Body of pancreas (tissue), 4 donors: ENCODE measurements at places on chromosomes 6 and 20.

- DNase-seq, result no peak
These were observed 111.3 kb upstream of the PRSS16 start for GRCh38 chr6:27136077-27136644.

GRCh38 chr20:62437496-62437895, 10.2 kb upstream of the RBBP8NL start:
- no peak for DNase-seq

- no peak for DNase-seq
These were observed 161.5 kb downstream of the MYLK4 start for GRCh38 chr6:2589171-2589661.

GRCh38 chr6:11023032-11023431, 21.1 kb downstream of the ELOVL2 start:
- no peak for DNase-seq

GRCh38 chr6:106579281-106579680, 50.0 kb downstream of the RTN4IP1 start:
- no peak for DNase-seq

GRCh38 chr6:34745277-34746103, 11.8 kb upstream of the SNRPC start:
- DNase-seq, result peak; percentile 81

DNA sequence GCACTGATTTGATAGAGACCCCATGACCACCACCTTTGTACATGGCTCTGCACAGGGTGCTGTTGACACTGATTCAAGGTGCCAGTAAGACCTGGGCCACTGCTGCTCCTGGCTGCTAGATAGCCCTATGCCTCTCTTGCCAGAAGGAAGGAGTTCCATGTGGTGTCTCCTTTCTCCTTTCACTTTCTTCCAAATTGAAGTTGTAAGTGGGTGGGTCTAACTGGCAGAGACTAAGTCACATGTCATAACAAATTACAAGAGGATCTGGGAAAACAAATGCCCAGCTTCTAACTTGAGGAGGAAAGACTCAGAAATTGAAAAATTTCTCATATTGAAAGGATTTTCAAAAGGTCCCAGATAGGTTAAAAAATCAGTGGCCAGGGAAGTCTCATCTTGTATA, 116.8 kb downstream of the TFAP2B start:
- no peak for DNase-seq

DNA sequence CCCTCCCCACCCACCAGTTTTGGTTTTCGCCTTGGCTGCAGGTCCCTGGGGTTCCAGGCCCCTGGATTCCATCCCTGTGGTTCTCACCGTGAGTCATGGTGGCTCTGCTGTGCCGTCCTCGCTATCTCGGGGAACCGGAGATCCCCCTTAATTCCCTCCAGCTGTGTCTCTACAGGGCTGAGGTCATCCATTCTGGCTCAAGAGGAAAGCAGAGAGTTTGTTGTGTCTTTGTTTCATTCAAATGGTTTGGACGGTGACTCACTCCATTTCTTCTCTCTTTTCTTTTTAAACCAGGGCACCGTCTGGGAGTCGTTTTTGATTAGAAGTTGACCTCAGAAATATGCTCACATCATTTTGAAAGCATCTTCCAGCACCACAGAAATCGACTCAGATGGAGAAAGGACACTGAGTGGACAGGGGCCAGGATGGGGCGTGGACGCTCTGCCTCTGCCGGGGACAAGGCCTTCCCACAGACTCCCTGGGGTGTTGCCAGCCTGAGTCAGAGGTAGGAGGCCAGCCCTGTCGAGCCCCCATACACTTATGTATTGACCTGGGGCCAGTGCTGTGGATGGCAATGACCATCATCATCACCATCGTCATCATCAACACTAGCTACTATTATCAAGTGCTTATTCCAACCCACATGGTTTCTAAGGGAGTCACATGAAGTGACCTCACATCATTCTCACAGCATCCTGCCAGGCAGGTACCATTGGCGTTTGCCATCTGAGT, 176.2 kb downstream of the NFATC2 start:
- peak; percentile 35 for DNase-seq

DNA sequence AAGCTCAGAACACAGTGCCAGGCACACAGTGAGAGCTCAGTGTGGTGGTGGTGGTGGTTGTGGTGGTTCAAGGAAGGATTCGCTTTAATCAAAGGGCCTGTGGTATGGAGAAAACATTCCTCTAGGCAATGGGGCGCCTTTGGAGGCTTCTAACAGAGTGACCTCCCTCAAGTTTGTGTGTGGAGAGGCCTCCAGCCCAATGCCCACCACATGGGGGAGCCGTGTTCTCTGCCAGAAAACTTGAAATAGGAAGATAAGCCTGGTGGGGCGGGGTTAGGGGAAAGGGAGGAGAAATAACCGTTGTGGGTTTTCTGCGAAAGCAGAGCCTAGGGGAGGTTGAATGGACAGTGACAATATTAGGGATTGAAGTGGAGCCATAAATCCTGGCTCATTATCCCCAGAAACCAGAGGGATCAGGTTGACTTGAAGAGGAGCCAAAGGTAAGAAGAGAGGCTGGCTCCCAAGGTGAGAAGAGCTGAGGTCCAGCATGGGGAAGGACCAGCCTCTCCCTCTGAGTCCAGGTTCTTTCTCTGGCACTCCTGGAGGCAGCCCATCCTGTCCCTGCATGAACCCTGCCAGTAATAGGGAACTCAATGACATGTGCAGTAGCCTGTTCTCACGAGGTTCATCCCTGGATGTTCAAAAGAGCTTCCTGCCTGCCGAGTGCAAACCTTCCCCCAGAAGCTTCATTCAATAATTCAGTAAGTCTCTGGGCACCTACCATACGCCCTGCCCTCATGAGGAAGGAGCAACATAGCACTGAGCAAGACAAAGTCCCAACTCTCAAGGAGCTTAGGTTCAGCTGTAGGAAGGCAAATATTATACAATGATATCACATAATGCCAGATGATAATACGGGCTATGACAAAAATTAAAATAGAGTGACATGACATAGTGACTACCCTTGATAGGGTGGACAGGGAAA, 51.4 kb downstream of the TGM2 start:
- DNase-seq, result no peak

GRCh38 chr6:3711776-3712175, 39.7 kb downstream of the PXDC1 start:
- no peak for DNase-seq

DNA sequence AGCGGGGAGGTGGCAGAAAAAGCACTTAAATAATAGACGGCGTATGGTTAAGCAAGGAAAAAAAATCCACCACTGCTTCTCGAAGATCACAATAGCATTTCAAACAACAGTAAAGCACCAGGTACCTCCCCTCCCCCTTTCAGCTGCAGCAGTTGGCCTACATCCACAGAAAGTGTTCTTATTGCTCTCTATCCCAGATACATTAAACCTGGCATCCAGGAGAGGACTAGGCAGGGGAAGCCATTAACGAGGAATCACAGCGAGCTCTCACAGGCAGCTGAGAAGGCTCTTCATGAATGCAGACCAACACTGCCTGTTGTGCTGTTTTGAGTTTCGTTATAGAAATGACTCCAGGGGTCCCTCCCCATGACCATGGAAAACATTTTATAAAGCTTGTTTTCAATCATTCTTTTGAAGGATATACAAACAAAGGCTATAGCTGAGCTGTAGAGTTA, 11.8 kb downstream of the FYN start:
- DNase-seq, result no peak

- DNase-seq, result no peak
These were observed 32.1 kb downstream of the METTL24 start for GRCh38 chr6:110326057-110326456.

GRCh38 chr20:3622406-3622805, 40.8 kb downstream of the GFRA4 start:
- no peak for DNase-seq

GRCh38 chr6:53795340-53795701, 516 bp downstream of the LRRC1 start:
- no peak for DNase-seq

DNA sequence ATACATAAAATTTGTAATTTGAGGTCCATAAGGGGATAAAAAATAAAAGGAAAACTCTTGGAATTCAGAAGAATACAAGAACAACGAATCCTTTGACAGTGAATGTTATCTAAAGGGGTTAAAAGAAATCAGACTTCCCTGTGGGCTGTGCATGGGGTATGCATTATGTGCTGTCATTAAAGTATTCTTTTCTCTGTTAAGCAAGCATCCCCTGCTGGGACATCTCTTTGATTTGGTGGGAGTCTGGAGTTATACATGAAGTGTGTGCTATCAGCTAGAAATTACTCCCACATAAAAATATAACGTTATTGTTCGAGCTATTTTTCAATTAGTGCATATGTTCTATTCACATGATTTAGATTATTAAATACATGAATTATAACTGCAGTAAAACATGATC, 195.2 kb downstream of the CENPW start:
- DNase-seq, result no peak

- DNase-seq, result no peak
These were observed 4.4 kb downstream of the HMGCLL1 start for GRCh38 chr6:55574556-55574955.

DNA sequence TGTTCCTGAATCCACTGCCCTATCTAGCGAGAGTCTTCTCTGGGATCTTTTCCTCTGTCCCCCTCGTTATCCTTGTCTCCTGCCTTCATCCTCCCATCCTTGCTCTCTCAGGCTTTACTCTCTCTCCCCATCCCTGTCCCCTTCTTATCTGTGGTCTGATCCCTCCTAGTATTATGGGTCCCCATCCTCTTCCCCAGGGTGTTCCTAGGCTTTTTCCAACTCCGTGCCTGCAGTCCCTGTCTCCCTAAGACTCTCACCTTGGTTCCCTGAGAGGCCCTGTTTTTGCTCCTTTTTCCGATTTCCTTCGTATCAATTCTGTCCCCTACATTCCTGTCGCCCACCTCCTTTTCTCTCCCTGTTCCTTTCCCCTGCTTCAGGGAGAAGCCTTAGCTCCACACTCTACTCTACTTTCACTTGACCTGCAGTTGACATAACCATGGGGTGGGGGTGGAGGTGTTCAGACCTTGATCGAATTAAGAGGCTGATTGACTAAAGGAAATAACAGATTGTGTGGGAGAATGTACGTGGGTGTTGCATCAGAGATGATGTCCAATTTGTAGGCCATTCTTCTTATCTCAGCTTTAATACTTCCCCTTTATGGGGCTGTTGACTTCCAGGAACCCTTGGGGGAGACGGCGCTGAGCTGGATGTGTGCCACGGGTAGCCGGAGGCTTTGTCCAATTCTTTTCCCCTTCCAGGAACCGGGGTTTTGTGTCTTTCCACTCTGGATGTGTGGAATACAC, 905 bp downstream of the PPARD start:
- DNase-seq, result peak; percentile 30

GRCh38 chr20:16321291-16321690, 252.0 kb downstream of the KIF16B start:
- no peak for DNase-seq

DNA sequence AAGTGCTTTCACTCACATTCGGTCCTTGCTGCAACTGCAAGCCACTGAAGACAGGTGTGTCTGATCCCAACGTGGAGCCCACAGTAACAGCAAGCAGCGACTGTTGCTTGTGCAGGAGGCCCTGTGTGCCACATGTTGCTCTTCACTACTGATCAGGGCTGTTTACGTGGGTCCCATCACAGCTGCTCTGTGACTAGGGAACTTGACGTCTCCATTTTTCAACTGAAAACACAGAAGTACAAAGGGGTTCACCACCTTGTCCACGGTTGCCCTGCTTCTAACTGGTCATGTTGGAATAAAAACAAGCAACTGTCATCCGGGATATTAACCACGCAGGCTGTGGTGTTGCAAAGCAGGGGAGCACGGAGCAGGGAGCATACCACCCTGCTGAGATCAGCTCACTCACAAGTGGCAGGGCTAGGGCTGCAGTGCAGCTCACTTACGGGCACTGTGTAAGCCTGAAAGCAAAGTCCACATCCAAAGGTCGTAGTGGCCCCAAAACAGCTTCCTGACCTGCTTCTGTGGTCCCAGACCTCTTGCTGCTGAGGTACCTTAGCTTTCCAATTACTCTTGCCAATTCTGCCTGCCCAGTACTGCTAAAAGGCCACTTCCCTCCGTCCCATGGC, 105.8 kb upstream of the DUSP22 start:
- DNase-seq, result no peak

DNA sequence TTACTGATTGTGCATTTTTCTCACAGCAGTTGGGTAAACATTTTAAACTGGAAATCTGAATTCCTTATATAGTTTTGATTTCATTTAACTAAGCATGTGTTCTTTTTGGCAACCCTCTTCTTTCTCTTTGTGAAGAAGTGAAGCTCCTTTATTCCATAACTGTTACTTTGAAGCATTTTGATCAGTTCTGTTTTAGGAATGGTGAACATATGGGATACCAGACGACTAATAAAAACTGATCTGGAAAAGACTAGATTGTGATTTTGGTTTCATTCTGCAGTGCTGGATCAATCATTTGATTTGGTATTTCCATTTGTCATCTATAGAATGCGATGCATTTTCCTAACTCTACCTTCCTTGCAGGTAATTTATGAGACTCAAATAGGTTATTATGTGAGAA, 9.8 kb downstream of the AFG1L start:
- no peak for DNase-seq

- DNase-seq, result no peak
These were observed 22.2 kb upstream of the MTRF1L start for GRCh38 chr6:153024709-153025017.

GRCh38 chr6:38179794-38180430, 360.4 kb downstream of the ZFAND3 start:
- DNase-seq, result peak; percentile 5

GRCh38 chr6:32609731-32610640, 20.3 kb upstream of the HLA-DRB1 start:
- DNase-seq, result no peak

- no peak for DNase-seq
These were observed 15.2 kb upstream of the LIN28B start for GRCh38 chr6:104941729-104942091.

DNA sequence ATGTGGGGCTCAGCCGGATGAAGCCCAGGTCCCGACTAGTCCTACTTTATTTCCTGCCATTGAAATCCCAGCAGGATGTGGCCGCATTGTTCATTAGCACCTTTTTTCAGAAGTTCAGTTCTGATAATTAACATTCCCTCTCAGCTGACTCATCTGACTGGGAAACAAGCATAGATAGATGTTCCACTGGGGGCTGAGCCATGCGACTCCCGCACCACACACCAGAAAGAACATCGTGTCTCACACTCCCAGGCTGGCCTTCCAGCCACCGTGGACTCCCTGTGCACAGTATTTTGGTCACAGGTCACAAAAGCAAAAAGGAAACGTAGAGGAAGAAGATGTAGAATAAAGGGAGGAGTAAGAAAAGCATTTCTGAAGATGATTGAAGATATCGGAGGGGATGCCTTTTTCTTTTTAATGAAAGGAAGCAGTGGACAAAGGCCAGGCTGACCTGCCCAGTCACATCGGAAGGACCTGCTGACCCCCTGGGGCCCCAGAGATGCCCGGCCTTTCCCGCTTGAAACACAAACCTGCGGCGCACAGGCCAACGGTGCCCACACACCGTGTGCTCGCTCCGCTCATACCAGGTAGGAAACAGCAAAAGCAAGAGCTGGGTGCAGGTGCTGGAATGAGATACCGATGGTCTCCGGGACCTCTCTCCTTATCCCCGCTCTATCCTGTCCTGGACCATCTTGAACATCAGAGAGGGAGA, 11.8 kb downstream of the RPS6KA2 start:
- no peak for DNase-seq

GRCh38 chr6:82364087-82365015, 734 bp downstream of the TPBG start:
- peak; percentile 52 for DNase-seq

- DNase-seq, result peak; percentile 51
These were observed 651 bp upstream of the BLTP3A start for GRCh38 chr6:34791164-34791700.

- no peak for DNase-seq
These were observed 203.2 kb downstream of the ISM1 start for GRCh38 chr20:13424174-13424833.
